ENCODE measurements at places on chromosomes 4 and X.

GRCh38 chr4:123649250-123649644 lies 252.7 kb downstream of the SPRY1 start:
- DNase-seq: no peak

DNA sequence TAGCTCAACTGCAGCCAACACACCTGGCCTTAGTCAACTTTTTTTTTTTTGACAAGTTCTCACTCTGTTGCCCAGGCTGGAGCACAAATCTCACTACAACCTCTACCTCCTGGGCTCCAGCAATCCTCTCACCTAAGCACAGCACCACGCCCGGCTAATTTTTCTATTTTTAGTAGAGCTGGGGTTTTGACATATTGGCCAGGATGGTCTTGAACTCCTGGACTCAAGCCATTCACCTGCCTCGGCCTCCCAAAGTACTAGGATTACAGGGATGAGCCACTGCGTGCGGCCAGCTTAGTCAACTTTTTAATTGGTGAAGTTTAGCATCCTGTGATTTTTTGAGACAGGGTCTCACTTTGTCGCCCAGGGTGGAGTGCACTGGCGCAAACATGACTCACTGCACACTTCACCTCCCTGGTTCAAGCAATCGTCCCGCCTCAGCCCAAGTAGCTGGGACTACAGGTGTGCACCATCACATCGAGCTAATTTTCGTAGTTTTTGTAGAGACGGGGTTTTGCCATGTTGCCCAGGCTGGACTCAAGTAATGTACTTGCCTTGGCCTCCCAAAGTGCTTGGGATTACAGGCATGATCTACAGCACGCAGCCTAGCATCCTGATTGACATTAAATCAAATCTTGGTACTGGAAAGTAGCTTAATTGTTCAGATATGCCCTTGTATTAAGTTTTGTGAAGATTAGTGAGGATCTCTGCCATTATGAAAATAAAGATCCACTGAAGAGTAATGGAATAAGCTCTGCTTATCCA lies 8.3 kb downstream of the HNRNPDL start:
- DNase-seq: no peak

GRCh38 chr4:3684546-3684945 lies 81.6 kb upstream of the ADRA2C start:
- no peak for DNase-seq

GRCh38 chrX:13903405-13903804 lies 86.5 kb upstream of the GPM6B start:
- DNase-seq: peak; percentile 50

All from fibroblast of gingiva (primary cell).